ENCODE measurements at places on chromosomes 4 and X. TPM values are rescaled to one million over a fixed set of nuclear protein-coding genes. Genes with fewer than 3 reads are reported as not detected.
A peak's percentile ranks its signal among the peaks of the same experiment; 100 is the strongest.

The ERVMER34-1 gene
- not detected for total RNA-seq

The MAGEC2 gene
- not detected for total RNA-seq

The PDZD4 gene
- total RNA-seq = not detected

The SLC26A1 gene
- not detected for total RNA-seq

The PRDM8 gene
- 23.8 TPM for total RNA-seq

The ENOPH1 gene
- total RNA-seq = 33.0 TPM

The GSX2 gene
- not detected for total RNA-seq

The PAGE1 gene
- not detected for total RNA-seq

DNA sequence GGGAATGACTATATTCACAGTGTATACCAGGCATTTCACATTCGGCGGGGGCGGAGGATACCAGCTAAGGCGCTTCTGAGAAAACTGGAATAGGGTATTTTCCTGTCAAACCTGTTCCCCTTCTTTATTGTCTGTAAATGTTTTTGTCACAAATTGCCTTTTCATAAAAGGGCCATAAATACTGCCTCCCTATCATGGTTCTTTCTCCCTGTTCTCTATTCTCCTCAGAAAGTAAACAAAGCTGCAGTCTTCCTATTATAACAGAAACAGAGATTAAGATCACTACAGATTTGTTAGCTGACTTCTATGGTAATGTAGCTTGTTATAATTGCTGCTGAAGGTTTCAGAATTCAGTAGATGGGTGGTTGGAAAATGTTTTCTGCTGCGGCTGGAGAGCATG is 32.2 kb downstream of the MID2 start:
- peaks cover 17% of the 10 kb centered on the region for H3K4me1 ChIP-seq
- DNase-seq = no peak
- H3K4me3 ChIP-seq = no peak overlapping the region
- H3K36me3 ChIP-seq = peaks cover 12% of the 10 kb centered on the region

- H3K27me3 ChIP-seq = peaks cover 7% of the 10 kb centered on the region
- no peaks in the 10 kb centered on the region for H3K36me3 ChIP-seq
- H3K4me3 ChIP-seq = no peak overlapping the region
These were observed 111.3 kb downstream of the CEP135 start for GRCh38 chr4:56060036-56060435.

DNA sequence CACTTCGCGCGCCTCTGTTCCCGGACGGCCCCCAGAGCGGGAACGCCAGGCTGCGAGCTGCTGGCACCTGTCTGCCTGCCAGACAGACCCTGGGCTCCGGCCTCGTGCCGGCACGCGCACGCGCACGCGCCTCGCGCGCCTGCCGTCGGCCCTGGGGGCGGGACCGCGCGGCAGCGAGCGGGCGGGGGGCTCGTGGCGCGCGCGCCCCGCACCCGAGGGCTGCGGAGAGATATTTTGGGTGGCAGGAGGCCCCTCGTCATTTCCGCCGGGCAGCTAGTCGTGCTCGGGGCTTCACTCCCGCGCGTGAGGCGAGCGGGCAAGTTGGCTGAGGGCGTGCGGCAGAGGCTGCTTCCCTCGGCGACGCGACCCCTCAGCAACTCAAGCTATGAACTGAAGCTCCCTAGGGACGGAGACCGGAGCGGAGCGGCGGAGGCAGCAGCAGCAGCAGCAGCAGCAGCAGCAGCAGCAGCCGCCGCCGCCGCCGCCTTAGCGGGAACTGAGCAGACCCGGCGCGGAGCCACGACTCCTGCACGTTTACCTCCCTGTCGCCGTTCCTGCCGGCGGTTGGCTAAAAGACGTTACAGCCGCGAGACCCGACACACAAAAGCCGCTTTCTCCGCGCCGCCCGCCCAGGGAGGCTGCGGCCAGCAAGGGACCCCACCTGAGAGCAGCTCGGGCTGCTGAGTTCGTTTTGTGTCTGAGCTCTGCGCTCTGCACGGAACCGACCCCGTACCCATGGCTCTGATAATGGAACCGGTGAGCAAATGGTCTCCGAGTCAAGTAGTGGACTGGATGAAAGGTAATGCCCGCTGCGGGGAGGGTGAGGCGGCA is at the start of gene CNKSR2:
Gene CNKSR2, plus strand, starts transcription at position 256 of the 831 bp plus-strand sequence. Its CDS starts 480 bp downstream, at position 736.
- DNase-seq = no peak
- H3K36me3 ChIP-seq = no peaks in the 10 kb centered on the region
- no peaks in the 10 kb centered on the region for H3K4me1 ChIP-seq
- H3K4me3 ChIP-seq = no peak within 1 kb of the TSS
- no peaks in the 10 kb centered on the region for H3K27me3 ChIP-seq
- no peak within 1 kb of the TSS for H3K27ac ChIP-seq

GRCh38 chr4:116925900-116926457 is 159.4 kb downstream of the TRAM1L1 start:
- no peak overlapping the region for H3K4me3 ChIP-seq
- H3K36me3 ChIP-seq = no peaks in the 10 kb centered on the region
- no peaks in the 10 kb centered on the region for H3K27me3 ChIP-seq
- no peak for DNase-seq

DNA sequence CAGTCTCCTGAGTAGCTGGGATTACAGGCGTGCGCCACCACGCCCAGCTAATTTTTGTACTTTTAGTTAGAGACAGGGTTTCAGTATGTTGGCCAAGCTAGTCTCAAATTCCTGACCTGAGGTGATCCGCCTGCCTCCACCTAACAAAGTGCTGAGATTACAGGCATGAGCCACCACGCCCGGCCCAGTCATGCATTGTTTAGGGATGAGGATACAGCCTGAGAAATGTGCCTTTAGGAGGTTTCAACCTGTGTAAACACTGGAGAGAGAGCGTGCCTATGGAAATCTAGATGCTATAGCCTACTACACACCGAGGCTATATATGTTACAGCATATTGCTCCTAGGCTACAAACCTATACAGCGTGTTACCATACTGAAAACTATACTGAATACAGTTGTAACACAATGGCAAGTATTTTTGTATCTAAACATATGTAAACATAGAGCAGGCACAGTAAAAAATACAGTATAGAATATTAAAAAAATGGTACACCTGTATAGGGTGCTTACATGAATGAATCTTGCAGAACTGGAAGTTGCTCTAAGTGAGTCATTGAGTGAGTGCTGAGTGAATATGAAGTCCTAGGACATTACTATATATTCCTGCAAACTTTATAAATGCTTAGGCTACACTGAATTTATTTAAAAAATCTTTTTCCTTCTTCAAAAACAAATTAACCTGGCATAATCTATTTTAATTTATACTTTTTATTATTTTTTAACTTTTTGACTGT is 588.2 kb upstream of the ADGRL3 start:
- no peaks in the 10 kb centered on the region for H3K27me3 ChIP-seq
- peaks cover 48% of the 10 kb centered on the region for H3K4me1 ChIP-seq
- H3K36me3 ChIP-seq = peaks cover 18% of the 10 kb centered on the region
- DNase-seq = peak; percentile 54
- peak overlapping the region; percentile 73 for H3K27ac ChIP-seq
- no peak overlapping the region for H3K4me3 ChIP-seq

DNA sequence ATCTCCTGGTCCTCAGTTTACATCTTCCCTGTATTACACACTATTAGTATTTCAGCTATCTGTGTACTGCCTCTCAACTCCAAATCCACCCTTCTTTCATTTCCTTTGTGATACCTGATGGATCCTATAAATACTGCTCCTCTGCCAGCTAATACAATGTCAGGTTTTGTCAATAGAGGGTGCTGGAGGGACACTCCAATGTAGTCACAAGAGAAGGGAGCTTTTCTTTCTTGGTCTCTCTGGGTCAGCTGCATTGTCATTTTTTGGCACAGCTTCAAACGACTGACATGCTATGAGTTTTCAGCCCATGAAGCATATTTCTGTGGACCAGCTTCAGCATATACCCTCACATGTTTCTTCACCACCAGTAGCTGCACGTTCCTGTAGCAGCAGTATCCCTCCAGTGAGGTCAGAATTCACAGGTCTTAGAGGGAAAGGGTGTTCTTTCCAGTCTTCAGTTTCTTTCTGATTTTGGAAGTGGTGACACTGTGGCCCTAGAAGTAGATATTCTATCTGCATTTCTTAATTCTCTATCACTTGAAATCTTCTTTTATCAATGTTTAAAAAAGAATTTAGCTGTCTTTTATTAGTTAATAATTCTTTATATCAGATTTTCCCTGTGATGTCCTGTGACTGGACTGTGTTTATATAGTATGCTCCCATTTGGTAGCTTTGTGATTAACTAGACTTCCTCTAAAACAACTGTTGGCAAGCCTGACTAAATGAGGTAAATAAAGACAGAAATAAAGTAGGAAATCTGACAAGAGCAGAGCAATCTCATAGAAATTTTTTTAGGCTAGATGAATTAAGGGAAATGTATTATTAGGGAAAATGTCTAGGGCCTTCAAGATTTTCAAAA is 60.6 kb downstream of the GABRA2 start:
- no peaks in the 10 kb centered on the region for H3K36me3 ChIP-seq
- no peaks in the 10 kb centered on the region for H3K27me3 ChIP-seq
- no peaks in the 10 kb centered on the region for H3K4me1 ChIP-seq
- no peak overlapping the region for H3K27ac ChIP-seq
- no peak overlapping the region for H3K4me3 ChIP-seq

DNA sequence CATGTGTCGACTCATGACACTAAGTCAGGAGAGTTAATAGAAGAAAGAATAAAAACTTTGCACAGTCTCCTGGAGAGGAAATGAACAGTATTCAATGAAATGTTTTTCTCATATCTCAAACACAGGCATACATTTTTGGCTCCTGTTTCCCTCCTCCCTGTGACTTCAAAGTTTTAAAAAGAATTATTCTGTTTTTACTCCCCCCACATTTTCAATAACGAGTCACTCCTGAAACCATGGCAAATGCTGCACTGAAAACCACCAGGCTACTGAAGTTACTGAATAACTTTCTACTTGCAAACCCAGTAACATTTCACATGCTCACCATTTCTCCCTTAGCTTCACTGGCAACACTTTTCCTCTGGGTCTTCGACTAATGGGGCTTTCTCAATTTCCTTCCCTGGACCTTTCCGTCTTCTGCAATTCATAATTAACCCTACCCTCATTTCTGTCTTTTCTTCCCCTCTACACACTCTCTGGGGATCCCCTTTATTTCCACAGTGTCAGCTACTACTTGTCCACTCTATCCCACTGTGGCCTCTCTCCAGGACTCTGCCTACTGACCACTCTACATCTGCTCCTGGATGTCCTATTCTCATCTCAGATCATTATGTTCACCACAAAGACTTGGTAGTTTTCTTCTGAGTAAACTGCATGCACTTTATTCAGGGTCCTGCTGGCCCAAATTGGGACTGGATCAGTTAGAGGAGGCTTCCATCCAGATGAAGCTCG is 225.8 kb upstream of the ETNPPL start:
- DNase-seq = no peak
- no peak overlapping the region for H3K27ac ChIP-seq
- peaks cover 7% of the 10 kb centered on the region for H3K4me1 ChIP-seq
- H3K27me3 ChIP-seq = peaks cover under 1% of the 10 kb centered on the region
- no peak overlapping the region for H3K4me3 ChIP-seq
- H3K36me3 ChIP-seq = no peaks in the 10 kb centered on the region

DNA sequence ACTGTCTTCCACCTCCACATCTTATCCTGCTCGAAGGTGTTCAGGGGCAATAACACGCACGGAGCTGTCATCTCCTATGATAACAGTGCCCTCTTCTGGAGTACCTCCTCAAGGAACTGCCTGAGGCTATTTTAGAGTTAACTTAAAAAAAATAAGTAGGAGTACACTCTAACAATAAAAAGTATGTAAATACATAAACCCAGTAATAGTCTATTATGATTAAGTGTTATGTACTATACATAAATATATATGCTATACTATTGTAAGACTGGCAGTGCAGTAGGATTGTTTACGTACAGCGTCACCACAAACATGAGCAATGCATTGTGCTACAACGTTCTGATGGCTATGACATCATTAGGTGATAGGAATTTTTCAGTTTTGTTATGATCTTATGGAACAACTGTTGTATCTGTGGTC is 34.5 kb upstream of the TLR2 start:
- no peaks in the 10 kb centered on the region for H3K36me3 ChIP-seq
- H3K27ac ChIP-seq = no peak overlapping the region
- peaks cover 7% of the 10 kb centered on the region for H3K4me1 ChIP-seq
- DNase-seq = no peak
- no peak overlapping the region for H3K4me3 ChIP-seq

GRCh38 chr4:6137027-6137746 is 63.2 kb downstream of the JAKMIP1 start:
- H3K36me3 ChIP-seq = no peaks in the 10 kb centered on the region
- no peak overlapping the region for H3K27ac ChIP-seq
- no peaks in the 10 kb centered on the region for H3K4me1 ChIP-seq
- DNase-seq = no peak

DNA sequence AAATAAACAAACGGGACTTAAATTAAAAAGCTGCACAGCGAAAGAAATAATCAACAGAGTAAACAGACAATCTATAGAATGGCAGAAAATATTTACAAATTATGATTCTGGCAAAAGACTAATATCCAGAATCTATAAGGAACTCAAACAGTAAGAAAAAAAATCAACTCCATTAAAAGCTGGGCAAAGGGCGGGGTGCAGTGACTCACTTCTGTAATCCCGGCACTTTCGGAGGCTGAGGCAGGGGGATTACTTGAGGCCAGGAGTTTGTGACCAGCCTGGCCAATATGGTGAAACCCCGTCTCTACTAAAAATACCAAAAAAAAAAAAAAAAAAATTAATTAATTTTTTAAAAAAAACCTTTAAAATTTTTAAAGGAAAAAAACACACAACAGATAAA is 109.0 kb downstream of the ATP11C start:
- H3K36me3 ChIP-seq = no peaks in the 10 kb centered on the region
- peaks cover 52% of the 10 kb centered on the region for H3K4me1 ChIP-seq
- H3K27ac ChIP-seq = peak overlapping the region; percentile 33
- no peaks in the 10 kb centered on the region for H3K27me3 ChIP-seq
- H3K4me3 ChIP-seq = no peak overlapping the region

GRCh38 chrX:132092439-132093065 is 35.3 kb downstream of the FRMD7 start:
- H3K4me1 ChIP-seq = peaks cover 3% of the 10 kb centered on the region
- peaks cover 3% of the 10 kb centered on the region for H3K27me3 ChIP-seq
- H3K4me3 ChIP-seq = no peak overlapping the region
- H3K36me3 ChIP-seq = no peaks in the 10 kb centered on the region

DNA sequence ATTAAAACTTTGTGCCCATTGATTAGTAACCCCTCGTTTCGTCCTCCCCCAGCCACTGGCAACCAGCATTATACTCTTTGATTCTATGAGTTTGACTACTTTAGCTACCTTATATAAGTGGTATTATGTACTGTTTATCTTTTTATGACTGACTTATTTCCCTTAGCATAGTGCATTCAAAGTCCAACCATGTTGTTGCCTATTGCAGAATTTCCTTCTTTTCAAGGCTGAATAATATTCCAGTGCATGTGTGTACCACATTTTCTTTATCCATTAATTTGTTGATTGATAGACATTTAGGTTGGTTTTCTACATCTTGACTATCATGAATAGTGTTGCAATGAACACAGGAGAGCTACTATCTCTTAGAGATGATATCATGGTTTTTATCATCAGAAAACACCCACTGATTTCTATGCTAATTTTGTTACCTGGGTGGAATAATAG is 3.2 kb downstream of the ALB start:
- no peaks in the 10 kb centered on the region for H3K4me1 ChIP-seq
- peaks cover 14% of the 10 kb centered on the region for H3K27me3 ChIP-seq
- H3K36me3 ChIP-seq = no peaks in the 10 kb centered on the region
- H3K27ac ChIP-seq = no peak overlapping the region

- H3K4me3 ChIP-seq = no peak overlapping the region
- no peak overlapping the region for H3K27ac ChIP-seq
- no peaks in the 10 kb centered on the region for H3K4me1 ChIP-seq
- no peak for DNase-seq
- no peaks in the 10 kb centered on the region for H3K36me3 ChIP-seq
- peaks cover 1% of the 10 kb centered on the region for H3K27me3 ChIP-seq
These were observed 3.2 kb upstream of the ADH1B start for GRCh38 chr4:99324361-99324760.

- H3K27me3 ChIP-seq = no peaks in the 10 kb centered on the region
- DNase-seq = no peak
- H3K36me3 ChIP-seq = peaks cover 10% of the 10 kb centered on the region
- H3K27ac ChIP-seq = no peak overlapping the region
These were observed 262.7 kb downstream of the SPRY1 start for GRCh38 chr4:123659262-123659661.
